HTR-8/SVneo (cell line): ENCODE measurements at places on chromosomes 7 and 10.
A peak's percentile ranks its signal among the peaks of the same experiment; 100 is the strongest.

DNA sequence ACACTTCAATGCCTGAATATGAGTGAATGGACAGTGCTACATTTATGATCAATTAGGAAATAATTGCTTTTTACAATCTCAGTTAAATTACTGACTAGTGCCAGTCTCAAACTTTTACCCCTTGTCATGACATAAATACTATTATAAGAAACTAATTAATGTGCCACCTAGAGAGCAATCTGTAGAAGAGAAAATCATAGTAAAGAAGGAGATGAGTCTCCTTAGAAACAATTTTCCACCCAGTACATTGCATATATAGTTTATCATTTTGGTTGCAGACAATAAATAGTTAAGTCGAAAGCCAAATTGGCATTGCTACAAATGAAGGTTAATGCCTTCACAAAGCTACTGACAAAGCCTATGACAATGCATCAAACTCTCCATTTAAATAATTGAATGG lies 68.6 kb downstream of the SLC13A1 start:
- no peak for DNase-seq

GRCh38 chr10:79927111-79927828 lies 21.6 kb downstream of the SFTPD start:
- DNase-seq, result no peak

- DNase-seq, result no peak
Measured at GRCh38 chr10:57168611-57169240, 807.7 kb upstream of the ZWINT start.

GRCh38 chr10:119378737-119379067 lies 163.8 kb downstream of the RGS10 start:
- DNase-seq, result no peak

- no peak for DNase-seq
Measured at GRCh38 chr10:77223526-77224460, 413.8 kb downstream of the KCNMA1 start.

GRCh38 chr7:157897681-157898080 lies 560.9 kb downstream of the DNAJB6 start:
- DNase-seq, result no peak

DNA sequence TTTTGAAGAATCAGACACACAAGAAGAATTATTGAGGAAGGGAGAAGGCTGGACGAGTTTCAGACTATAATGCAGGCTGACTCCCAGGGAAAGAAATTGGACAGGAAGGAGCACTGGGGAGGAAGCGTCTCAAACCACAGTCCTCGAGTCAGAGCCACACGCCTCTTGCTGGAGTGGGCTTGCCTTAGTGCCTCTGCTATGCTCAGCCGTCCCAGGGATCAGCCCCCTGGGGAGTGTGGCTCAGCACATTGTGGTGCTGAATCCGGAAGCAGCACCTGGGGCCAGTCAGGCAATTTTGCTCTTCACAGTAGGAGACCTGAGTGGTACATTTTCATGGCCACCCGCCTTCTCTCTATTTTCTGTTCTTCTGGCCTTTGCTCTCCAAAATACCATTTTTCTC lies 67.4 kb upstream of the SLC35G1 start:
- no peak for DNase-seq

- DNase-seq, result no peak
Measured at GRCh38 chr10:64529003-64529350, 1007.8 kb downstream of the REEP3 start.

GRCh38 chr7:131581241-131582051 lies 25.0 kb upstream of the PODXL start:
- no peak for DNase-seq

GRCh38 chr10:99674762-99675161 lies 15.5 kb downstream of the ENTPD7 start:
- DNase-seq, result no peak

GRCh38 chr10:10911035-10911434 lies 106.6 kb upstream of the CELF2 start:
- DNase-seq, result no peak

DNA sequence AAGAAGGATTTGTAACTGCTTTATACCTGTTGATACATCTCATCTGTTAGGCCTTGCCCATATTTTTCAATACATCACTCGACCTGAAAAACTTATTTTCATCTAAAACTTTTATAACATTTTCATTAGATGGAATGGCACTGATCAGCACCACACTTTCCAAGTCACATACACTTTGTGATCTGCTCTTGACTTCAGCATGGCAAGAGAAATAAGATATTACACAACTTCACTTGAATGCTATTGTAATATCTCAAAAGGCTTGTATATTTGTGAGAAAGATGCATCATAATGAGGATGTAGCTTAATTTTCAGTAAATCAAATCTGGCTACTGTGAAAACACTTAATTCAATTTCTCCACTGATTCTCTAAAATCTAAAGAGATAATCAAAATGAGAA lies 126.2 kb downstream of the MICU1 start:
- DNase-seq, result no peak

GRCh38 chr7:30157204-30157603 lies 22.4 kb downstream of the MTURN start:
- DNase-seq, result no peak

- no peak for DNase-seq
Measured at GRCh38 chr10:100864978-100865377, 47.8 kb upstream of the SLF2 start.

DNA sequence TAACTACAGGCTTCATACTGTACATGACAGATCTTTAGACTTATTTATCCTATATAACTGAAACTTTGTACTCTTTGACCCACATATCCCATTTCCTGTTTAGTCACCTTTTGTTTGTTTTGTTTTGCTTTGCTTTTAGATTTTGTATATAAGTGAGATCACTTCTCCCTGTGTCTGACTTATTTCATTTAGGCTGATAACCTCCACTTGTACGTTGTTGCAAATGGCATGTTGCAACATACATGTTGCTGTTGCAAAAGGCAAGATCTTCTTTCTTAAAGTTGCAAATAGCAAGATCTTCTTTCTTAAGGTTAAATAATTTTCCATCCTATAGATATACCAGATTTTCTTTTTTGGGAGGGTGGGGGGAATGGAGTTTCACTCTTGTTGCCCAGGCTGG lies 341.5 kb downstream of the OTUD1 start:
- no peak for DNase-seq

GRCh38 chr7:141200191-141201108 lies 126.6 kb downstream of the TMEM178B start:
- DNase-seq, result no peak

DNA sequence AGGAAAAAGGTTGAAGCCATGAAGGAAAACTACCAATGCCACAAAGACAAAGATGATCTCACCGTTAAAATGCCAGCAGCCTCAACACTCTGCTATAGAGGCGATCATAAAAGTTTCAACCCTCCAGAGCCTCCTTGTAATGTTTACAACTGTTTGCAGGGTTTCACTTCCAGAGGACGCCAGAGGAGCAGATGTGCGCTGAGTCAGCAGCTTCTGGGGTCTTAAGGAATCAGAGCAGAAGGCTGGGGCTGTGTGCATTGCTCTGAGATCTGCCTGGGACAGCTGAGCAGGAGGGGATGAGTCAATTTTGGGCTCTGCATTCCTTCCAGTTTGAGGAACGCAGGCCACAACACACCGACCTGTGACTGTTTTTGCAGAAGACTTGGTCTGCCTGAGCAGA lies 98.3 kb downstream of the TMEM130 start:
- no peak for DNase-seq

GRCh38 chr7:48085433-48085791 lies 3.7 kb upstream of the UPP1 start:
- no peak for DNase-seq

DNA sequence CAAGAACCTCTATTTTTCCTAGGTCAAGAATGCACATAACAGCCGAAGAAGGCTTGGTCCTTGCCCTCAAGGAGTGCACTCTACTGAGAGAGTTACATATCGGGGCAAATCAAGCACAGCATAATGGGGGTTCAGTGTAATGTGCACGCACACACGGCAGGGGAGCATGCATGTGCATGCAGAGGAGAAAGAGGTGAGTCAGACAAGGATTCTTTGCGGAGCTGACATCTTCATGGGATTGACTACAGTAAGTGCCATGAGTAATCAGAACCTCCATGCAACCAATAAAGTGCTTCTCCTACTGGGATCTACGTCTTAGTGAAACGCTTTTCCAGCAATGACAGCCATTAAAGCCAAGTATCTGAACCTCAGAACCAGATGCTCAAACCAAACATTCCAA lies 123.6 kb downstream of the RNF216 start:
- no peak for DNase-seq

DNA sequence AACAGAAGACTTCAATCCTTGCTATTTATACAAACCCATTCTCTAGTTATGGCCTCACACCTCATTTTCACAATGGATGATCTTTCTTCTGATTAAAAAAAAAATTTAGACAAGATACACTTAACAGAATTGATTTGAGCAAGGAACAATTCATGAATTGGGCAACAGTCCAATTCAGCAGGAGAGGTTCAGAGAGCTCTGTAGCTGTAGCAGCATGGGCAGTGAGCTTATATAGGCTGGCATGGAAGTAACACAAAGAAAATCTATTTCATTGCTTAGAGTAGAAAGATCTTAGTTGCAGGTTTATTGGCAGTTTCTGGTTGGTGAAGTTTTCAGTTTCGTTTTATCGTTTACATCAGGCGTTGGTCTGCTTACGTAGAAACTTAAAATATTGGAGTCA lies 23.0 kb upstream of the LRGUK start:
- no peak for DNase-seq

DNA sequence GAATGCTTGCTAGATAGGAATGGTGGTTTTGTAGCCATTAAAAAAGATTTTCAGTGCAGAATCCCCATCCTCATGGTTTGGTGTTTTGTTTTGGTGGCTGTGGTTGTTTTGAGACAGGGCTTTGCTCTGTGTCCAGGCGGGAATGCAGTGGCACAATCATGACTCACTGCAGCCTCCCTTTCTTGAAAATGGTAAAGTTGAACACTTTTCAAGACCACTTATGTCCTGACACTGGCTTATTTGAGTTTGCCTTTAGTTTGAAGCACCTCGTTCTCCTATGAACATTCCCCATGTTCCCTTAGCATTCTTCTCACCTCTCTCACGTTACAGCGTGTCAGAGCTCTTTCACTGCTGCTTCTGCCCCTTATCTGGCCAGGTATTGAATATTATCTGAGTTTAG lies 140.1 kb downstream of the LRRC4 start:
- DNase-seq, result no peak

DNA sequence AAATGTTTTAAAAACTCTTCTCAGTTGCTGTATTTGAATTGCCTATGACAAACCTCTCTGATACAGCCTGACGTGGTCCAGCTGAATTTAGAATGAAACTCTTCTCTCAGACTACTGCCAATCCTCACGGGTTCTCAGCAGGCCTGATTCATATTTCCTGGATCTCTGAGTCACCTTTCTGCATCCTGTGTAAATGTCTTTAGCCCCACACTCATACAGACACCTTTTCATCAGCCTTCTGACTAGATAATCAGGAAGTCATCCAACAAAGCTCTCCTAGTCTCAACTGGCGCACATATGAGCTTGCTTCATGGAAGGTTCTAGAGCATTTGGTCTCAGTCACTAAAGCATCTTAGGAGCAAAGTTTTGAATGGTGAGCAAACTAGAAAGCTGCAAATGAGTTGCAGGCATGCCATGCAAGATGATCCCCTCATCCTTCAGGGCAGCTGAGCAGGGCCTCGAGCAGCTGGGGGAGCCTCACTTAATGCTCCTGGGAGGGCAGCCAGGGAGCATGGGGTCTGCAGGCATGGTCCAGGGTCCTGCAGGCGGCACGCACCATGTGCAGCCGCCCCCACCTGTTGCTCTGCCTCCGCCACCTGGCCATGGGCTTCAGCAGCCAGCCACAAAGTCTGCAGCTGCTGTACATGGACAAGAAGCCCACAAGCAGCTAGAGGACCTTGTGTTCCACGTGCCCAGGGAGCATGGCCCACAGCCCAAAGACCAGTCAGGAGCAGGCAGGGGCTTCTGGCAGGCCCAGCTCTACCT lies 182.8 kb downstream of the ARHGAP12 start:
- DNase-seq, result peak; percentile 73

DNA sequence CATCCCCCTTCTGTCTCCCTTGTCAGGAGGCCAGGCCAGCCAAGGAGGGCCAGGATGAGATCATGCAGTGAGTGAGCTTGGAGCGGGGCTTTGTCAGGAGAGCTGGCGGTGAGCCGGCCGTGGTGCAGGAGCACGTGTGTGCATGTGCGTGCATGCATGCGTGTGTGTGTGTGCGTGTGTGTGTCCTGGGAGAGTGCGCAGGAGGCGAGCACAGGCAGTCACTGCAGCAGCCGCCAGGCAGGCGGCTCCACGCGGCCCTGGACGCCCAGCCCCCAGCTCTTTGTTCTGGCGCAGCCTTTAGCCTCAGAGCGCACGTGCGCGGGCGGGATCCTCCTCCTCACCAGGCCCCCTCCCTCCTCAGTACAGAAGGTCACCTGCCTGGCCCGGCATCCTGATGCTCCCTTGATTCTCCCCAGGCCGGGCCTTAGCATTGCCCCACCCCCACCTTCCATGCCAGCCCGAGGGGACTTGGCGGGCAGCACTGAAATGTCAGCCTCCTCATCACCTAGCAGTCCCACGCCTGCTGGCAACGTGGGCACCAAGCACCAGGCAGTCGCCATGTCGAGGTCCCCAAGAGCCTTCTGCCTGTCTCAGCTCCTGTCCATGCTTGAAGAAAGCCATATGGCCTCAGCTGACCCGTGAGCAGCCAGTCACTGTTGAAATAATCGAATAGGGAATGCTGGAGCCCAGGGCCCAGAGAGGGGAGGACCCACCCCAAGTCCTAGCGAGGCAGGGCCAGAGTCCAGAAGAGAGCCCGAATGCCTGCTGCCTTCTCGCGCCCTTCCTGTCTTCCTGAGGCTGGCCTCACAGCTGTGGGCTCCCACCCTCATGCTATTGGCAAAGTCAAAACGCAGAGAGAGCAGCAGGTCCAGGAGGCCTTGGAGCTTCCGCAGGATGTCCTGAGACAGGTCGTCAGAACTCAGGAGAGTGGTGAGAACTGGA lies 125.9 kb upstream of the PPIF start:
- DNase-seq, result no peak

GRCh38 chr10:48285710-48286109 lies 11.2 kb upstream of the FRMPD2 start:
- DNase-seq, result no peak

- DNase-seq, result no peak
Measured at GRCh38 chr10:42594246-42594650, 44.1 kb downstream of the ZNF33B start.

DNA sequence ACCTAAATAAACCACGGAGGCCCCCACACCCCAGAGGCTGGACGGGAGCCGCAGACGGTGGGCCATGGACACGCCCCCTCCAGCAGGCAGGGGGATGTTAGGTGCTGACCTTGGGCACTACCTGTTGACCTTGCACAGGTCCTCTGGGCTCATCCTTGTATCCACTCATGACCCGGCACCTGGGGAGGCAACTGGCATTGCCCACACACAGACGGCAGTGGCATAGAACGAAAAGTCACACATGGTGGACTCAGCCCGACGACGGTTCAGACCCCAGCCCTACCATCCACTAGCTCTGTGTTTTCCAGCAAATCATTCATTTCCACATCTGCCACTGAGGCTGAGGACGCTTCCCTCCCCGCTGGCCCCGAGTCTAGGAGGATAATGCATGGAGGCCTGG lies 247.7 kb upstream of the PPP2R2D start:
- DNase-seq, result no peak

DNA sequence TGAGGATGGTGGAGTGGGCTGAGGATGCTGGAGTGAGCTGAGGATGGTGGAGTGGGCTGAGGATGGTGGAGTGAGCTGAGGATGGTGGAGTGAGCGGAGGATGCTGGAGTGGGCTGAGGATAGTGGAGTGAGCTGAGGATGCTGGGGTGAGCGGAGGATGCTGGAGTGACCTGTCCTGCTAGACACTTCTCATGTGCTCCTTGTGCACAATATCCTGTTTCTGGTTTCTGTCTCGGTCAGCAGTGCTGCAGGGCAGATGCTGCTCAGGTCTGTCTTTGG lies 29.2 kb downstream of the ANXA8 start:
- DNase-seq, result no peak
